ENCODE measurements at places on chromosomes 16 and 17.

- DNase-seq = no peak
Observed at GRCh38 chr16:424623-425081, 797 bp upstream of the RAB11FIP3 start.

GRCh38 chr17:43673516-43674323 lies 12.0 kb upstream of the MEOX1 start:
- DNase-seq = peak; percentile 65

- DNase-seq = no peak
Observed at GRCh38 chr16:75061669-75062068, 54.9 kb downstream of the LDHD start.

DNA sequence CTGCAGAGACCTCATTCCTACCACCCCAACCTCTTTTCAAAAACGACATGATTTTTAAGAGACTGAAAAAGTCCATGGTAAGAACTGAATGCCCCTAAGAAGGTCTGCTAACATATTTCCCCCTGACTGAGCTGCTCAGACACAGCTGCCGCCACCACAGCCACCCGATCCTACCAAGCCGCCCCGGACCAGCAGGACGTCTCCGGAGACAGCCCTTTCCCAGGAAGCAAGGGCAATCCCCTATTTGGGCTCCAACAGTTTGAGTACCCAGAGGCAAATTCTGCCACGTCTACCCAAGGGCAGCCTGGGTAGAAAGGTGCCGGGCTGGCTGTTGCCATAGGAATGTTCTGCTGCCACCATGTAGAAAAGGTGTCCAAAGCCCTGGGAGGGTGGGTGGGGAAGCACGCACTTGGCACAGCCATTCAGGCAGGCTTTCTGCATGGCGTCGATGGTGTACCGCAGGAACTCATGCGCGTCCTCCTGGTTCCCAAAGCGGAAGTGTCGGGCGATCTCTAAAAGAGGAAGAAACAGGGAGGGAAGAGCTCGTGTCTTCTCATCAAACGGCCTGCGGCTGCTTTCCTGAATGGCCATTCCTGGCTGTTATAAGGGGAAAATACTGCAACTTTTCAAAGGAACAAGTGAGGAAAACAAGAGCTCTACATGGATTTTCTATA lies 13.6 kb downstream of the USP36 start:
- no peak for DNase-seq

DNA sequence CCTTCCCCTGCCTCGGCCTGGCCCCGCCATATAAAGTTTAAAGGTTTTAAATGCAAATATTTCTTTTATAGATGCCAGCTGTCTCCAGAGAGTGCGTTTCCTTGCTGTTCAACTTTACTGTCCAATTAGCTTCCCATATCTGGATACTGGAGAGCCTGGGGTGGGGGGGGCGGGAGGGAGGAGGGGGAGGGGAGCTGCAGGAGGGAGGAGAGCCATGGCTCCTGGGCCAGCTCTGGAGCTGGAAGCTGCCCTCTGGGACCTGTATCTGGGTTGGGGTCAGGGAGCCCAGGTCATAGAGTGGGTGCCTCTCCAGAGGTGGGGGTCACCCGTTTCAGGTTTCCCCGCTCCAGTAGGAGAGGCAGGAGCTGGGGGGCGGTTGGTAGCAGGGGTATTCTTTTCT lies 6.2 kb upstream of the GSE1 start:
- DNase-seq = no peak

DNA sequence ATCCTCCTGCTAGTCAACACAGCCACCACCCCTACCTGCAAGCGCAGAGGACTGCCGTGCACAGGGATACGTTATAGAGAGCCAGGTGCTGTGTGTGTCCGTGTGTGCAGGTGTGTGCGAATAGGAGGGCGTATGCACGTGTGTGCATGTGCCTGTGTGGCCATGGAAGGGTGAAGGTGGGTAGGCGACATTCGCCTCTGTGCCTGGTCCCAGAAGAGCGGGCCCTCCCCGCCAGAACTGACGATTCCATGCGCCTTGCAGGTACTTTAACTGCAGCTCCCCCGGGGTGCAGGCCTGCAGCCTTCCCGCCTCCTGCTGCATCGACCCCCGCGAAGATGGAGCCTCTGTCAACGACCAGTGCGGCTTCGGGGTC lies 8.7 kb downstream of the PDE6G start:
- DNase-seq = no peak

- DNase-seq = no peak
Observed at GRCh38 chr17:48595278-48595999, 1.9 kb upstream of the HOXB5 start.

DNA sequence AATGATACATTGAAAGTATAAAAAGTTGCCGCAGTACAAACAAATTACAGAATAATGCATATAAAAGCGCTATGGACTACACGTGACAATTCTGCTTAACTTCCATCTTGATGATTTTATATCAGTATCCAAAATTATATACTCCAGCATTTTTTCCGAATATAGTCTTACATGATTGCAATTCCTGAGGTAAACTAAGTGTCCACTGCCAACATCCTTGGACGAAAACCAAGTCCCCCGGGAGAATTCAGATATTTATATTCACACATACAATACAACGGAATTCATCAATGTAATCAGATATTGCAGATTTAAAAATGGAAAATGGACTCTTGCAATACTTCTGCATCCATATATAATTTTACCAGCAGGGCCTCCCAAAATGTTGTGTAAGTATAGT lies 8.9 kb upstream of the MYH11 start:
- DNase-seq = no peak

DNA sequence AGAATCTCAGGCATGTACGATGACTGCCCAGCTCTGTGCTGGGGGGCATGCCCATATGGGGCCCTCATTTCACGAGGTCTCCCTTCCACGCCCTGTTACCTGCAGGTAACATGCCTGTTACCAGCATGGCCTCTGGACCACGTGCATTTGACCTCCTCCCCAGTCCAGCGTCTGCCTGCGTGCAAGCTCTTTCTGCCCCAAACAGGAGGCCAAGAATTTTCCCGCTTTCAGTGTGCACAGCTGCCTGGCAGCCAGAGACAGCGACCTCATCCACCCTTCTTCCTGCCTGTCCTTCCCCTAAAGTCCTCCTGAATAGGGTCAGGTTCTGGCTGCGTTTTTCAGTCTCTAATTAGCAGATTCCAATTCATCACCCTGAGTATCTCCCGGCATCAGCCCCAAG lies 306.5 kb upstream of the ZFHX3 start:
- DNase-seq = no peak

- no peak for DNase-seq
Observed at GRCh38 chr17:47955497-47956461, 1.9 kb downstream of the PRR15L start.

- DNase-seq = no peak
Observed at GRCh38 chr16:75701361-75701760, at the start of gene DUXB. DUXB (minus strand) TSS chr16:75701461; CDS start chr16:75701418, 43 bp downstream.

DNA sequence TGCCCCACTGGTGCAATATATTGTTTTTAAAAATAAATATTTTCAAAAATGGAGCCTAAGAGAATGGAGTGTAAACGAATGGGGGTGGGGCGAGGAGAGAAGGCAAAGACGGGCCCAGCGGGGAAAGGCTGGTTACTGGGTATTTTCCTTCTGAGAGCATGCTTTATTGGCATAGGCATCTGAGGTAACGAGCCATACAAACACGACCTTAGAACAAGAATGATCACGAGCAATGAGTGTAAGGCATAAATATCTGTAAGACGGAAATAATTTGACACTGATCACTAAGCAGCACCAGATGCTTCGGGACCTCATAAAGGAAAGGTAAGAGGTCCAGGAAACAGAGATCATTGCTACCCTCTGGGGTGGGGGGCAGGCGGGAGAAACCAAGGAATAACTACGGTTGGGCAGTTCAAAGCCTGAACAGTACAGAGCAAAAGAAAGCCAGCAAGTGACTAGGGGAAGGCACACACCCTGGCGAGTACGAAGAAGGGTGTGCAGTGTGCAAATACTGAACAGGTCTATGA lies 959 bp downstream of the SSH2 start:
- DNase-seq = no peak

- DNase-seq = no peak
Observed at GRCh38 chr17:3002538-3003295, 60.7 kb downstream of the OR1D5 start.

- no peak for DNase-seq
Observed at GRCh38 chr16:49473773-49474172, 100.2 kb downstream of the C16orf78 start.

DNA sequence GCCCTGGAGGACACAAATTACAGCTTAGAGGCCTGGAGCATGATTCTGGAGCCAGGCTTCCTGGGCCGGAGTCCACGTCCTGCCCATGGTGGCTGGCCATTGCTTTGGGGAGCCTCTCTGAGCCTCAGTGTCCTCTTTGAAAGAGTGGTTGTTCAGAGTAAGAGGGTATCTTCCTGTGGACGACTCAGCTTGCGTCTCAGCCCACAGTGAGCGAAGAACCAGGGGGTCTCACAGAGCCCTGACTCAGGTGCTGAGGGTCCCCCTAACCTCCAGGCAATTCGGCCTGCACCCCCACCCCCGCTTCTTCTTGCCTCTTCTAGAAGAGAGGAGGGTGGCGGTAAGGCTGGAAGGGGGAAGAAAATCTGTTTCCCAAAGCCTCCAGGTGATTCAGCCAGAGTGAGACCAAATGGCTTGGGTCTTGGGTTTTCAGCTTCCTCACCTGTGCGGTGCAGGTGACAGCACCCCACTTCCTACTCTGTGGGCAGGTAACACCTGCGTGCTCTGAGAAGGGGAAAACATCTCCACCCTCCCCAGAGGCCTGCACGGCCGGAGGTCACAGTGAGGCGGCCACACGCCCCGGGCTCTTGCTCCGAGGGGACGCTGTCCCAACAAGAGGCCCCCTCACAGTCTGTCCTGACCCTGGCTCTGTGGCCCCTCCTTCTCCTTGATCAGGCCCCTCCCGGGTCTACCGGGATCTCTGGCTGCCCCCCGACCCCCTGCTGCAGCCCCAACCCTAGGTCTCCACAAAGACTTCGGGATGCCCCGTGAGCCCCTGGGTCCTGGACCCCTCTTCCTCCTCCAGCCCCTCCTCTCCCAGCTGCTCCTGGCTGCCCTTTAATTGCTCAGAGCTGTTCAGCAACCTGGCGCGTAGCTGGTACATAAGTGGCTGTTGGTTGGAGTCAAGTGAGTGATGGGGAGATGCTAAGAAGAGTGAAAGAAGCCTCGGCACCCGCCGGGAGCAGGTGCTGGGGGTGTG lies 119.2 kb downstream of the METRNL start:
- DNase-seq = no peak

- no peak for DNase-seq
Observed at GRCh38 chr16:71498031-71498430, 8.9 kb upstream of the ZNF19 start.

DNA sequence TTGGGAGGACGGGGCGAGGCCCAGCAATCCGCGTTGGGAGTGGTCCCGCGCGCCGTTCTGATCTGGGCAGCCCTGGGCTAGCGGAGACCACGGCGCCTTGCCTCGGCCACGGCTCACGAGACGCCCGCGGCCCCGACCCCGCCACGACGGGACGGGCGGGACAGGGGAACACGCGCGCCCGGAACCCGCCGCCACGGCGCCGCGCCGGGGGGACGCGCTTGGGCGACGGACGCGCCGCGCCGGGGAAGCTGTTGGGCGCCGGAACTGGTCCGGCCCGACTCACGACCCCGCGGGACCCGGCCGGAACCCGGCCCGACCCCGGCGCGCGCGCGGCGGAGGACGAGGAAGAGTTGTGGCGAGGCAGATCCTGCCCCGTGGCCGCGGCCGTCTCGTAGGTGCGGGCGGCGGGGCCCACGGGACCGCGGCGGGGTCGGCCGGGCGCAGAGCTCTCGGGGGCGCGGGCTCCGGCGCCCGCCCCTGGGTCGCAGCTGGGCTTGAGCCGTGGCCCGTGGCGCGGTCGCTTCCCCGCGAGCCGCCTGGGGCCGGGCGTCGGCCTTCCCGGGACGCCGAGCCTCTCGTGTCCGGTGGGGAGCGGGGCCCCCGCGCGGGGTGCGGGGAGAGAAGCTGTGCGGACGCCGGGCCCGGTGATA lies at the start of gene ACSF3:
Gene ACSF3 (plus strand): TSS at position 251 of the 650 bp plus-strand sequence. CDS start 6,830 bp downstream, outside the sequence.
- peak; percentile 56 for DNase-seq

DNA sequence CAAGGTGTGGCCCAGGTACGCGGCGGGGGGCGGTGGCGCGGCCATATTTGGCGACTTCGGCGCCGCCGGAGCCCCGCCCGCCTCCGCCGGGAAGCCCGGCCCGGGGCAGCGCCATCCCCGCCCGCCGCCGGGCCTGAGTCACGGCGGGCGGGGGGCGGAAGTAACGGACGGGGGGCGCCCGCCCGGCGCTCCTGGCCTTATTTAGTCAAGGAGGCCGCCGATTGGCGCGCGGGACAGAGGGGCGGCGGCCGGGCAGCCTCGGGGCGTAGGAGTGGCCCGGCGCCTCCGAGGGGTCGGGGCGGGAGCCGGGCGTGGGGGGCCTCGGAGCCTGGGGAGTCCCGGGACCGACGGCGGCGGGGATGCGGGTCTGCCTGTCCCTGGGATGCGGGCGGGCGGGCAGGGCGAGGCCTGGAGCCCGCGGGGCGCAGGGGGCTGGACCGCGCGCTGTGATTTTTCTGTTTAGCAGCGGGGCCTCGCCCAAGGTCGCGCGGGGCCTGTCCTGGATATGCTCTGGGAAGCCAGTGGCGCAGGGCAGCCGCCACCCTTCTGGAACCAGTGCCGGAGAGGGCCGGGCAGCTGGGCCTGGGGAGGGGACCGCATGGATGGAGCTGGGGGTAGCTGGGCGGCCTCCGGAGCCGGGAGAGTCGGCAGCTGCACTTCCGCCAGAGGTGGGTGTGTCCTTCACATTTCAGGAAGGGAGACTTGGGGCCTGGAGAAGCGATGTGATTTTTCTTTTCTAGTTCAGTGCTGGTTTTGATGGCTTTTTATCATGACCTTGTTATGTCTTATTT lies 2.3 kb upstream of the ACTG1 start:
- DNase-seq = peak; percentile 62

GRCh38 chr17:65576939-65577338 lies 15.5 kb upstream of the AXIN2 start:
- no peak for DNase-seq

DNA sequence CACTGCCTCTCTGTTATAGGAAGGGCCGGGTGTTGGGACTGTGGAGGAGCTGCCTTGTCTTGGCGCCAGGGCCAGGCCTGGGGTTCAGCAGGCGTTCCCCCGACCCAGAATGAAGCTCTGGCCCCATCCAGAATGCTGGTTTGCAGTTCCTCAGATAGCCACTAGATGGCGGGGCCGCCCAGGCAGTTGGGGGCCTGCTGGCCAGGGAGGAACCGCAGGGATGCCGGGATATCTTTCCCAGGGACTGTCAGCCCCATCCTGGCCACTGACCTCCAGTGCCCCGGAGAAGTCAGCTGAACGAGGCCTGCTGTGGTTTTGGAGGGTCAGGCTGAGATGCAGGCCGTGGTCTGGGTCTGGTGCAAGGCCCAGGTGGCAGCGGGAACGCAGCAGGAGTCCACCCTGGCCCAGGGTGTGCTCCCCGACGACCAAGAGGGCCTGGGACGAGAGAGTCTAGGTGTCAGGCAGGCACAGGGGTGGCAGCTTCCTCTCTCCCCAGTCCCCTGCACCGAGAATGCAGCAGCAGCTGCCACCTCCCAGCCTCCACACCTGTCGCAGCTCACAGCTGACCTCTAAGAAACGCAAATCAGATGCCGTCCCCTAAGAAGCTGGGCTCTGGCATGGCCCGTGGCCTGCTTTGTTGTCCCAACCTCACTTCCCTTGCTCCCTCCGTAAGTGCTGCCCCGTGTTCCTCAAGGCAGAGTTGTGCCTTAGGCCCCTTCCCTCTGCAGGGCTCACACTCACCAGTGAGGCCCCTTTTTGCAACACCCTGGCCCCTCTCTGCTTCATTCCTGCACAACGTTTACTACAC lies 51.2 kb downstream of the RMI2 start:
- DNase-seq = peak; percentile 45

- DNase-seq = no peak
Observed at GRCh38 chr17:6524520-6524919, 31.8 kb downstream of the PITPNM3 start.

- no peak for DNase-seq
Observed at GRCh38 chr17:77819497-77819896, 139.0 kb upstream of the TNRC6C start.
